ENCODE measurements at places on chromosomes 4 and X. TPM values are rescaled to one million over a fixed set of nuclear protein-coding genes. Genes with fewer than 3 reads are reported as not detected.
A peak's percentile ranks its signal among the peaks of the same experiment; 100 is the strongest.

- peak; percentile 44 for DNase-seq
Observed at GRCh38 chr4:153488006-153488891, 22.1 kb downstream of the TMEM131L start.

ARMCX4 gene
- total RNA-seq = 13.3 TPM

DNA sequence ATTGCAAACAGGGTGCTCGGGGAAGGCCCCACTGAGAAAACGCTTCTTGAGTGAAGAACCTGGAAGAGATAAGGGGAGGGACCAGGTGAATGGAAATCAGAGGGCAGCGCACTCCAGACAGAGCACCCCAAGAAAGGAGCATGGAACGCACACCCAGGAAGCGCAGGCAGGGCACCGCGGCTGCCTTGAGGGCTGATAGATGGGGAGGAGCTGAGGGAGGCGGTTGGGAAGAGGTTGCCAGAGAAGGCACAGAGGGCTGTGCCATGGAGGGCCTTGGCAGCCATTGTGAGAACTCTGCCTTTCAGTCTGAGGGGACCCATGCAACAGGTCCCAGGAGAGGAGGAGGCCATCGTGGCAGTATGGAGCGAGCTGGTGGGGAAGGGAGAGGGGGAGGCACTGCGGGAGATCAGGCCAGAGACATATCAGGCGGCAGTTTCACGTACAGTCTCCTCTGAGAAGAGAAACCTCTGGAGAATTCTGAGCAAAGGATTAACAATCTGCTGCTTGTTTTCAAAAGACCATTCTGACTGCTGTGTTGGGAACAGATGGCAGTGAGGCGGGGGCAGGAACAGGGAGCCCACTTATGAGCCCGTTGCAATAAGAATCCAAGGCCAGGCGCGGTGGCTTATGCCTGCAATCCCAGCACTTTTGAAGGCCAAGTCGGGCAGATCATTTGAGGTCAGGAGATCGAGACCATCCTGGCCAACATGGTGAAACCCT lies 83.7 kb downstream of the PCYT1B start:
- no peak for DNase-seq

- no peak for DNase-seq
Observed at GRCh38 chrX:69024931-69025330, 140.3 kb downstream of the PJA1 start.

- DNase-seq = no peak
Observed at GRCh38 chr4:34432706-34433105, 1811.6 kb downstream of the ARAP2 start.

PAGE1 gene
- not detected for total RNA-seq

DNA sequence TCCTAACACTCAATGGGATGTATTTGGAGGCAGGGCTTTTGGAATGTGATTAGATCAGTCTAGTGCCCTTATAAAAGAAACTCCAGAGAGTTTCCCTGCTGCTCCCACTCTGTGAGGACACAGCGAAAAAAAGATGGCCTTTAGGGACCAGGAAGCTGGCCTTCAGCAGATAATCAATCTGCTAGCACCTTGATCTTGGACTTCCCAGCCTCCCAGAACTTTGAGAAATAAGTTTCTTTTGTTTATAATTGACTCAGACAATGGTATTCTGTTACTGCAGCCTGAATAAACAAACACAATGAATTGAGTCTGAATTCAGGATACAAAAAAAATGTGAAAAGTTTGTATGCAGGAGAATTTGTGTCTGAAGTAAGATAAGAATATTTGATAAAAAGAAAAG lies 842.1 kb downstream of the FSTL5 start:
- no peak for DNase-seq

DNA sequence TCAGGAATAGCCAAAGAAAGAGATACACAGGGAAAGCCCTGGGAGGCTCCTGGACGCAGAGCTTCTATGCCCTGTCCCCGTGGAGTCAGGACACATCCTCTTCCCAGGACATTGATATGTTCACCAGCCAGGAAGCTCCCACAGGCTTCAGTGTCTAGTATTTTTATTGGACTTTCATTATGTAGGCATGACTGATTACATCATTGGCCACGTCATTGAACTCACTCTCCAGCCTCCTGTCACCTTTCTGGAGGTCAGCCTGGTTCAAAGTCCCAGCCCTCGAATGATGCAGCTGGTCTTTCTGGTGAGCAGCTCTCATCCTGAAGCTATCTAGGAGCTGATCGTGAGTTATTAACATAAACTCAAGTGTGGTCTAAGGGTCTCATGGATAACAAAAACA lies 104.1 kb downstream of the CPEB2 start:
- no peak for DNase-seq

DNA sequence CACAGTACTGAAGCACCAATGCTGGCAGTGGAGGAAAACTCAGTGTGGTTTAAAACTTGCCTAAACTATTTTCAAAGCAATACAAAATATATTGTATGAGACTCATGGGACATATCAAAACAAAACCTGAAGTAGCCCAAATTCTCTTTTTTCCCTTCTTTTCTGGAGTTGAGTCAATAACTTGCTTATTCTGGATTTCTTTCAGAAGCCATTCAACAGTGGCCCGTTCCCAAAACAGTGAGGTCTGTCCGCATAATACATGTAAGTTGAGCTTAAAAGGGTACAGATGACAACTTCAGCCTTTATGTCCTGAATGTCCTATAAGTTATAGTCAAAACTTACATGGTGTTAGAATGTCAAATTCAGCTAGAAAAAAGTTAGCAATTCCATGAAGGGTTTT lies 100.8 kb downstream of the SHISA3 start:
- DNase-seq = no peak

GRCh38 chr4:7444731-7445130 lies 10.0 kb upstream of the PSAPL1 start:
- DNase-seq = no peak

DNA sequence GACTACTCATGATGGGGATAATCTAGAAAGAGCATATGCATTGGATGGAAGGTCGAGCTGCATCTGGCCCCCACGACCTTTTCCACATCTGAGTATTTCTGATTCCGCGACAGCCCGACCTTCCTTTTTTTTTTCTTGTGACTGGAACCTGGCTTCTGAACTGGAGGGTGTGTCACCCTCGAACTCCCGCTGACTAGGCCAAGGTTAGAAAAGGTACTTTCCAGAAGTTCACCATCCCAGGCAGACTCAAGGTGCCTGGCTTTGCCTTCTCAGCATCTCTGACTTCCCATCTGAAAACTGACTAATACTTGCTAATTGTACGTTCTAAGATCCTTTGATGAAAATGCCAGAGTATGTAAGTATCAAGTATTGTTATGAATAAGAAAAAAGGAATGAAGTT lies 49.3 kb upstream of the CD40LG start:
- DNase-seq = no peak

GRCh38 chr4:2962614-2963174 lies 512 bp downstream of the NOP14 start:
- DNase-seq = no peak

USP27X gene
- total RNA-seq = 2.6 TPM

GRCh38 chrX:65575022-65575421 lies 40.4 kb upstream of the LAS1L start:
- DNase-seq = no peak

GRCh38 chrX:17697191-17697590 lies 40.1 kb upstream of the SCML1 start:
- no peak for DNase-seq

GRCh38 chr4:177066746-177067145 lies 242.9 kb upstream of the NEIL3 start:
- no peak for DNase-seq

DNA sequence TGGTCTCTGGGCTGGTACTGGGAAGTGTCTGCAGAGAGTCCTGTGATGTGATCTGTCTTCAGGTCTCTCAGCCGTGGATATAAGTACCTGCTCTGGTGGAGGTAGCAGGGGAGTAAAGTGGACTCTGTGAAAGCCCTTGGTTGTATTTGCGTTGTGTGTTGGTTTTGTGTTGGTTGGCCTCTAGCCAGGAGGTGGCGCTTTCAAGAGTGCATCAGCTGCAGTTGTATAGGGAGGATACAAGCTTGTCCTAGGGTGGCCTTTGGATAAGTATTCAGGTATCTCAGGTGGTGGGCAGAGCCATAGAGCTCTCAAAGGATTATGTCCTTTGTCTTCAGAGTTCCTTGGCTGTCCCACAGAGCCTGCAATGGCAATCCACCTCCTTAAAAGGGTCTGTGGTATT lies 111.6 kb downstream of the MAGEB17 start:
- DNase-seq = peak; percentile 1

DNA sequence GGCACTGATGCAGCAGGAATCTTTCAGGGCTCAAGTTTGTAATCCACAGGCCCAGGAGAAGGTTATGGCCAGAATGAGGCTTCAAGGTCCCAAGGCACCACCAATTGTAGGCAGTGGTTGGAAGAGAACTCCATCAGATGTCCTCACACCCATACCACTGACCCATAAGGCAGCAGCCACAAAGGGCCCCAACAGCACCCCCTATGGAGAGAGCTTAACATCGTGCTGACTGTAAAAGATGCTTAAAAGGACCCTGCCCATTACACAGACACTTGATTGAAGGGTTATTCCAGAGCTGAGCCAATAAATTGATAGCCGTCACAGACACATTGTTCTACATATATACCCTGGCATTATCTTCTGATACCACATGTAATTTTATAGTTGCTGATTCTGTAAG lies 113.7 kb downstream of the SOWAHB start:
- no peak for DNase-seq

SERTM2 gene
- not detected for total RNA-seq

- no peak for DNase-seq
Observed at GRCh38 chr4:145878501-145879435, 59.9 kb downstream of the ZNF827 start.

DNA sequence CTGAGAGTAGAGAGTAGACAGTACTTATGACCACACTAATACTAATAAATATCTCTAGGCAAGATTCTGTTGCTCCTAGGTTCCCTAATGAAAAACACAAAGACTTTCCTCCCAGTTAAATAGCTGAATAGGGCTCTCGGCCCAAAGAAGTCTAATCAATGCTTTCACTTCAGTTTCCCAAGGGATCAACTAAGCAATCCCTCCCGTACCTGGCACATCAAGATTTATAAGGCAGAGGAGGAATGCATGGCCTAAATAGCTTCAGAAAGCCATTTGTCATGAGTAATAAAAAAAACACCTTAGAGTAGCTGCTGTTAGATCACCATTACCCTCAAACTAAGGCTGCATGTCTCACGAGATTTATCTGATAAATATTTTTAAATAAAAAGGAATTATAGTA lies 56.8 kb upstream of the EXOC1L start:
- no peak for DNase-seq

DNA sequence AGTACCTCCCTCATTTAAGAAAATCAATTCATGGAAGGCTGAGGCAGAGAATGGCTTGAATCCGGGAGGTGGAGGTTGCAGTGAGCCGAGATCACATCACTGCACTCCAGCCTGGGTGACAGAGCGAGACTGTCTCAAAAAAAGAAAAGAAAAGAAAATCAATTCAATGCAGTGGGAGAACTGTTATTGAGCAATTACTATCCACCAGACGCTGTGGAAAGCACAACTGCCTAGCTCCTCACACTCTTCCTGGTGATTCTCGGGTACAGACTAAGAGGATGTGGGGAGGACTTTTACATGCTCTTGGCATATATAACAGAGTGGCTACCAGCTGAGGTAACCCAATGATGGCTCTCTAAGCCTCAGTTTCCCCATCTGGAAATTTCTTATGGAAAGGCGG lies 2.7 kb upstream of the TMSB4X start:
- DNase-seq = no peak

- DNase-seq = no peak
Observed at GRCh38 chrX:151854726-151855495, 57.8 kb upstream of the MAGEA4 start.

DNA sequence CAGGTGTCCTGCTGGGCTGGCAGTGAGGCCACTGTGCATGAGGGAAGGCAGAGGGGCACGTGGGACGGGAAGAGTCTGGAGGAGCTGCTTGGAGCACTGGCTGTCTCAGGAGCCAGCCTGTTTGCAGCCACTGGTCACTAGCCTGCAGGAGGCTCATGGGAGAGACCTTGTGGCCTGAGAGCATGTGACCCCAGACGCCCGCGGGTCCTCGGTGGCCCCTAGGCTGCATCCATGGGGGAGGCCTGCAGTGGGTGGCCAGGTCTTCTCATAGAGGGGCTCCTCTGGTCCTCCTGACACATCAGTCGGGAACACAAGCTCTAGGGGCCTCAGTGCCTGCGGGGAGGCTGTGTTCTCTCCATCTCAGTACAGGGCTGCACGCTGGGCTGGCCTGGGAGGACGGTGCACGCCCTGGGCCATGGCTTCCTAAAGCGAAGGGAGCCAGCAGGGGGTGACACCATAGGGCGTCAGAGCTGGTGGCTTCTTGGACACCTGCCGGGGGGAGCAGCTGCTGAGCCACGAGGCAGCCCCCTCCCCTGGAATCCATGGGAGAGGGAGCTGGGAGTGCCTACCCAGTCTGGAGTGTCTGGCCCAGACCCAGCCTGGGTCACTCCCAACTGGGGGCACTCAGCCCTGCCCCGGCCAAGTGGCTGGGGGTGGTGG lies 12.3 kb downstream of the NAT8L start:
- DNase-seq = no peak

ALPK1 gene
- total RNA-seq = 6.5 TPM

DNA sequence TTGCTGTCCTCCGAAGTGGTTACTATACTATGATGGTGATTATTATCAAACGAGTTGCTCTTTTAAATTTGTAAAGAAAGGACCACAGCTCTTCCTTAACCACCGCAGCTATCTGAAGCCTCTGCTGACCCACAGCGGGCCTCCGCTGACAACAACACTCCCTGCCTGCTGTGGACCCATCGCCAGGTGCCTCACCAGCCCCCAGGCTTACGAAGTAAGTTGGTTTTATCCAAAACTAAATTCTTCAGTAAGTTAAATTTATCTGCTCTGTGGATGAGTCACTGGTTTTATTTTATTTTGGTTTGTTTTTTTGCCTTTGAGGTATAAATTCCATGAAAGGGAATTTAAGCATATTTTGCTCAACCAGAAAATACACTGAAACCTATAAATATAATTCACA lies 54.7 kb downstream of the SLC9A6 start:
- no peak for DNase-seq

DNA sequence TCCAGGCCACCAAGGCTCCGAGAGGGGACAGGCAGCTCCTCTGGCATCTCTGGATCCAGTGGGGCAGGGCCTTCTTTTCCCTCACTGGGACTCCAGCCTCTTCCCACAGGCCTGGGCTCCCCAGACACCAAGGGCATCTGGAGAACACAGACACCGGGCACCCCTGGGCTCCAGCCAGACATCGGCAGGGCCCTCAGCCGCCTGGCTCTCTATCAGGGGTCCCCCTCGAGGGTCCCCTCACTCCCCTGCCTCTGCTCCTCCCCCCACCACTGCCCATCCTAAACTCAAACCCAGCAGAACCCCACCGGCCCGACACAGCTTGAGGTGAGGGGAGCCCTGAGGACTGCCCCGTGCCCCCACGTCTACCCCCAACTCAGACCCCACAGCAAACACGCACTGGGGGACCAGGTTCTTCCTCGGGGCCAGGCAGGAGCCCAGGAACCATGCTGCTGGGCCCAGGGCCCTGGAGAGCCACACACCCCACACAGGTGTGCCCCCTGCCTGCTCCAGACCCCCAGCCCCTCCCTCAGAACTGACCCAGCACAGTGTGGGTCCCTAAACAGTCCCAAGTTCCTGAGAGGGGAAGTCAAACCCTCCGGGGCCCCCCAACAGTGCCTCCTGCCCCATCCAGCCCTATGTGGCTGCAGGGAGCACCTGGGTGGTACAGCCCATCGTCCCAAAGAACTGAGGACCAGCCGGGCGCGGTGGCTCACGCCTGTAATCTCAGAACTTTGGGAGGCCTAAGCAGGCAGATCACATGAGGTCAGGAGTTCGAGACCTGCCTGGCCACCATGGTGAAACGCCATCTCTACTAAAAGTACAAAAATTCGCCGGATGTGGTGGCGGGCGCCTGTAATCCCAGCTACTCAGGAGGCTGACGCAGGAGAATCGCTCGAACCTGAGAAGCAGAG lies 86.8 kb downstream of the FAM53A start:
- DNase-seq = no peak

GRCh38 chrX:137748827-137749226 lies 182.9 kb downstream of the ZIC3 start:
- no peak for DNase-seq

Data from CD8-positive, alpha-beta T cell (primary cell).